ENCODE measurements at places on chromosomes 1 and 21.

GRCh38 chr1:229396585-229397206 lies 37.2 kb downstream of the ACTA1 start:
- no peak for DNase-seq

GRCh38 chr1:119573886-119574285 lies 66.9 kb downstream of the HSD3B1 start:
- DNase-seq: no peak

DNA sequence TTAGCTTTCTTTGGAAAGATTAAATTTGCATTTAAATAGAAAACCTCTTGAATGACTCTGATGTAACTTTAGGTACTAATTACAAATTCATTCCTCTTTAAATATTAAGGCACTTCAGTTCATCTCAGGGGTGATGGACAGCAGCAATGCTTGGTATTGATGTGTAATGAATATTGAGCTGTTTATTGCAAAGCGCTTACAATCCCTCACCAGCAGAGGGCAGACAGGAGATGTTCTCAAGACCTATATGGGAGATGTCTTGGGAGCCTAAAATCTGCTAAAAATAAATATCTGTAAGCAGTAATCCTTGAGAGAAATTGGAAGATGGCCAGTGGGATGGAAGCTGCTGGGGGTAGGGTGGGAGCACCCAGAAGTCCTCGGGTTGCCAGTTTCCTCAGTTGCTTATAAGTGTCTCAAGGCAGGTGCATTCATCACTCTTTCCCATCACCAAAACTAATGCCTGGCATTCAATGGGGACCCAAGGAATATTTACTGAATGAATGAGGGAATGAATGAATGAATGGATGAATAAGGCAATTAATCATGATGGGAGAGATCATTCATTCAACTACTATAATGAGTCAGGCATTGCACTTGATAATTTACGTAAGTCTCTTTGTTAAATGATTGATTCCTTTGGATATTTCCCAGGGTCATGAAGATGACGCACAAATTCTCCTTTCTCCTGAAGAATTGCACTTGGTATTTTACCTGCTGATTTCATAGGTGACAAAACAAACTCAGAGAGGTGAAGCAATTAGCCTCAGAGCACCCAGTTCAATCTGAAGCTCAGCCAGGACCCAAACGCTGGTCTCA lies 2.3 kb downstream of the KLHDC8A start:
- no peak for DNase-seq

- no peak for DNase-seq
Measured at GRCh38 chr1:150002217-150002616, 8.3 kb downstream of the OTUD7B start.

DNA sequence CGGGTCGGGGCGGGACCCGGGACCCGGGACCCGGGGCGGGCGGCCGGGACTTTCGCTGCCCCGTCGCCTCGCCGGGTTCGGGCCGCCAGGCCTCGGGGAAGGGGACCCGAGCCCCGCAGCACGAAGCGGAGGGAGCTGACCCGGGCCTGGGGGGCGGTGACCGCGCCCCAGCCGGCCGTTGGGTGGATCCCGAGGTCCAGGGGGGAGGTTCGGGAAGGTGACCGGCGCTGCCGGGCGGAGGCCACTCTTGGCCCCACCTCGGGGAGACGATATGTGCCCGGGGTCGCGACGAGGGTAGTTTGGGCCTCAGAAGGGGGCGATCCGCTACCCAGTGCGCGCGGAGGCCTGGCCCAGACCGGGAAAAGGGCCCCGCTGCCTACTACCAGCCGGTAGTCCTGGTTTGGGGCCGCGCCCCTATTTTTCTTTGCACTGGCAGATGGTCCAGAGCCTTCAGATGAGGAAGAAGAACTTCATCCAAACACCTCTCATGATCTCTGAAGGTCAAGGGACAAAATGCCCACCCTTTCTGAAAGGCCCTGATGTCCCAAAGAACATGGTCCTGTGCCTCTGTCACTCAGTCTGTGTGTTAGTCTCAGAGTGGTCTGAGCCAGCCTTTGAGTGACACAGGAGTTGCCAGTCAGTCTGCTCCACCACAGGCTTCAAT lies 766 bp downstream of the AGO4 start:
- peak; percentile 55 for DNase-seq

DNA sequence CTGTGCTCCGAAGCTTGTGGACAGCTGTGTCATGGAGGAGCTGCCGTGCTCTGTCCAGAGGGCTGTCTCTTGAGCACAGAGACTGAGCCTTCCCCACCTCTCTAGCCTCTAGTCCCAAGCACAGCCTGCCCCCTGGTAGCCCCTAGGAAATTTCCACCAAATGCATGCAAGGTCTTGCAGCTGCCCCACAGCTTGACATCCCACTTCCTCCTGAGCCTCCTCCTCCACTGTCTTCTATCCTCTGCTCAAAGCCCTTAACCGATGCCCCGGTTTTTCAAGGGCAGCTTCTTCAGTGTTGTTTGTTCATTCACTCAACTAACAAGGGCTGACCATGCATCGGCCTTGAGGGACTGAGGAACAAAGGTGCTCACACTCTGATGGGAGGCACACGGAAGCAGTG lies 20.6 kb upstream of the PROK1 start:
- DNase-seq: no peak

DNA sequence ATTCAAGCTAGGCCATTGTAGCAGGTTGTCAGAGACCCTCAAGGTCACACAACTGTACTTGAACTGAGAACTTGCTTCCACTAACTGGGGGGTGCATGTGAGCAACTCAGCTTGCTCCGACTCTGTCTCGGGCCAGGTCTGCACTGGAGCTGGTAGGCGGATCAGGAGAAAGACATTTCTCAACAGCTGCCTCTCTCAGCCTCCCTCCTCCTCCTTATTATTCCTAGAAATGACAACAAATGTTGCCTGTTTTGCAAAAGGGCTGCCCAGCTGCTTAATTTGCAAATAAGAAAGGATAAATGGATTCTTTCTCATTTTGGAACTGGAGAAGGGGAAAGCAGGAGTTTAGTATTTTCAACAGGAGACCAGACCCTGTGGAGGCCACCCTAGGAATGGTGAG lies 140.5 kb downstream of the RHOU start:
- DNase-seq: no peak

DNA sequence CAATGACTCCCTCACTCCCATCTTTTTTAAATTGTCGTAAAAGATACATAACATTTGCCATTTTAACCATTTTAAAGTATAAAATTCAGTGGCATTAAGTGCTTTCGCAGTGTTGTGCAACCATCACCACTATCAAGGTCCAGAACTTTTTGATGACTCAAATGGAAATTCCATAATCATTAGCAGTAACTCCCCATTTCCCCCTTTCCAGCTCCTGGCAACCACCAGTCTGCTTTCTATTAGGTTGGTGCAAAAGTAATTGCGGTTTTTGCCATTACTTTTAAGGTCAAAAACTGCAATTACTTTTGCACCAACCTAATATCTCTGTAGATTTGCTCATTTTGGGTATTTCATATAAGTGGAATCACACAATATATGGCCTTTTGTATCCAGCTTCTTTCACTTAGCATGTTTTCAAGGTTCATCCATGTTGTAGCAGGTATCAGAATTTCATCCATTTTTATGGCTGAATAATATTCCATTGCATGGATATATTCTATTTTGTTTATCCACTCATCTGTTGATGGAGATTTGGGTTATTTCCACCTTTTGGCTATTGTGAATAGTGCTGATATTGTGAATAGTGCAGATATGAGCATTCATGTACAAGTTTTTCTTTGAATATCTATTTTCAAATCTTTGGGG lies 159.7 kb downstream of the HIVEP3 start:
- DNase-seq: no peak

GRCh38 chr1:118143121-118143520 lies 41.9 kb downstream of the SPAG17 start:
- DNase-seq: no peak

- DNase-seq: no peak
Measured at GRCh38 chr1:61274939-61275338, 192.6 kb downstream of the NFIA start.

GRCh38 chr21:35705888-35706287 lies 354.4 kb downstream of the SETD4 start:
- no peak for DNase-seq

GRCh38 chr1:161432091-161432490 lies 64.4 kb upstream of the CFAP126 start:
- no peak for DNase-seq

DNA sequence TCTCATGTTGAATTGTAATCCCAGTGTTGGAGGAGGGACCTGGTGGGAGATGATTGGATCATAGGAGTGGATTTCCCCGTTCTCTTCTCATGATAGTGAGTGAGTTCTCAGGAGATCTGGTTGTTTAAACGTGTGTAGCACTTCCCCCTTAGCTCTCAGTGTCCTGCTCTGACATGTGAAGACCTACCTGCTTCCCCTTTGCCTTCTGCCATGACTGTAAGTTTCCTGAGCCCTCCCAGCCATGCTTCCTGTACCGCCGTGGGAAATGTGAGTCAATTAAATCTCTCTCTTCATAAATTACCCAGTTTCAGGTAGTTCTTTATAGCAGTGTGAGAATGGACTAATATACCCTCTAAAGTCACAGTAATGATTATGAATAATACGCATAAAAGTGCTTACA lies 248.4 kb upstream of the LRRC7 start:
- DNase-seq: no peak

GRCh38 chr1:1361982-1362423 lies 3.6 kb upstream of the MXRA8 start:
- DNase-seq: peak; percentile 51

DNA sequence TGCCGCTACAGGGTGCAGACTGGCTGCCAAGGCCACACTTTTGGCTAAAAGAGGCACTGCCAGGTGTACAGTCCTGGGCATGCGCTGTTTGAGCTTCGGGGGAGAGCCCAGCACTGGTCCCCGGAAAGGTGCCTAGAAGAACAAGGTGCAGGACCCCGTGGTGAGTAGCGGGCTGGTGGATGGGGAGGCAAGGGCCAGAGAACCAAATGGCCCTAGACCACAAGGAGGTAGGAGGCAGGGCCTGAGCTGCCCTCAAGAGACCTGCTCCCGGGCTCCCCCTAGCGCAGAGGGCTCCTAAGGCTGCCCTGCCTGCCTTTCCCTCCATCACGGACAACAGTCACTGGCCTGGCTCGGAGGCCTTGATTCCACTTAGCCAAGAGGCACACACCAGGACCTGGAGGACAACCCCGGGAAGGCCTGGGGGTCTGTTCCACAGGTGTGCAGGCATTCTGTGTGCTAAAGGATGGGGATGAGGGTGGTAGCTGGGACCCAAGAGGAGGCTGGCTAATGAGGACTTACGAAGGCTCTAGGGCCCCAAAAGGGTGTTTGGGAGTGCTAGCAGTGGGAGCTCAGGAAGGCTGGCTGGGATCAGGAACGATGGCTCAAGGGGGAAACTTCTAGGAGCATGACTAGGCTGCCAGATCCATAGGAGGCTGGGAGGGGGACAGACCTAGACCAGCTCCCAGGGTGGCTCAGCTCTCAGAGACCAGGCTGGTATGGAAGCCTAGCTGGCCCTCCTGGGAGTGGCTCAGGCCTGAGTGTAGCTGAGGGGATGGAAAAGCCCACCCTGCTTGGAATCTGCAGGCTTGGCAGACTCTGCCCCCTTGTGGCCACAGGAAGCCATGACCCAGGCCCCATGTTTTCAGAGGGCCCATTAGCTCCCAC lies 742 bp downstream of the ARTN start:
- peak; percentile 83 for DNase-seq

DNA sequence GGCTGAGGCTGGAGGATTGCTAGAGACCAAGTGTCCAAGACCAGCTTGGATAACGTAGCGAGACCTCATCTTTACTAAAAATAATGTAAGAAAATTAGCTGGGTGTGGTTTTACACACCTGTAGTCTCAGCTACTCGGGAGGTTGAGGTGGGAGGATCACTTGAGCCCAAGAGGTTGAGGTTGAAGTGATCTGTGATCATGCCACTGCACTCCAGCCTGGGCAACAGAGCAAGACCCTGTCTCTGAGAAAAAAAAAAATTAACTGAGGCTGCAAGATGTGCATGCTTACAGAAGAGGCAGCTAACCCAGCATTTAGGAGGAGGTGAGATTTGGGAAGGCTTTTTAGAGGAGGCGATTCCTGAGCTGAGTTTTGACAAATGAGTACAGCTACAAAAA lies 9.5 kb downstream of the AK4 start:
- DNase-seq: no peak

DNA sequence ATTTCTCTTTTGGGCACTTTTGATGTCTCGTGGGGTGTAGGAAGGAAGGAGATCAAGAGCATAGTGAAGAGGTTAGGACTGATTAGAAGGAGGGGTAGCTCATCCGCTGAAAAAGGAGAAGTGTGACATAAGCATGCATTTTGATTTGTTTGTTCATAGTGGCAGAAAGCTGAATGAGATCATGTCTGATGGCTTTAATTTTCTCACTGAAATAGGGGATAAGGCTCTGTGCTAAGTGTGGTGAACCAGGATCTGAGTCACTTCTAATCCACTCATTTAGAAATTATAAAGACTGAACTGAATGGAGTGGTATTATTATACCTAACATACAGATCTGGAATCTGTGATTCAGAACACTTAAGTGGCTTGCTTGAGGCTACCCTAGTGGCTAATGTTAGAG lies 344.5 kb downstream of the PDE4B start:
- no peak for DNase-seq

GRCh38 chr1:94942171-94943128 lies 15.5 kb upstream of the CNN3 start:
- no peak for DNase-seq

DNA sequence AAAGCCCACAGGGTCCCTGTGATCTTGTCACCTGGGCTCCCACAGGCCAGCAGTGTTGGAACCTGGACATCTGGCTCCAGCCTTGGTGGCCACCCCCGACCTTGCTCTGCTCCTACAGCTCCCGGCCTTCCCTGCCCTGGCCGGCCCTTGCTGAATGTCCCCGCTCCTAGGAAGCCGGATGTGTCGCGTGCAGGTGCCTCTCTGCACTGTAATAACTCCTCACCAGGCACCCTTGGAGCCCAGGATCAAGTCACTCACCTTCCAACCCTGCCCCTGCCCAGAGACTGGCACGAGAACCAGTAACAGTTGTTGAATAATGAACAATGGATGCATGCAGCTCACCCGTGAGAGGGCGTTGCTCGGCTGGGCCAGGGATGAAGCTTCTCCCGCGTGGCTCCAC lies 12.1 kb downstream of the PDE9A start:
- DNase-seq: no peak

DNA sequence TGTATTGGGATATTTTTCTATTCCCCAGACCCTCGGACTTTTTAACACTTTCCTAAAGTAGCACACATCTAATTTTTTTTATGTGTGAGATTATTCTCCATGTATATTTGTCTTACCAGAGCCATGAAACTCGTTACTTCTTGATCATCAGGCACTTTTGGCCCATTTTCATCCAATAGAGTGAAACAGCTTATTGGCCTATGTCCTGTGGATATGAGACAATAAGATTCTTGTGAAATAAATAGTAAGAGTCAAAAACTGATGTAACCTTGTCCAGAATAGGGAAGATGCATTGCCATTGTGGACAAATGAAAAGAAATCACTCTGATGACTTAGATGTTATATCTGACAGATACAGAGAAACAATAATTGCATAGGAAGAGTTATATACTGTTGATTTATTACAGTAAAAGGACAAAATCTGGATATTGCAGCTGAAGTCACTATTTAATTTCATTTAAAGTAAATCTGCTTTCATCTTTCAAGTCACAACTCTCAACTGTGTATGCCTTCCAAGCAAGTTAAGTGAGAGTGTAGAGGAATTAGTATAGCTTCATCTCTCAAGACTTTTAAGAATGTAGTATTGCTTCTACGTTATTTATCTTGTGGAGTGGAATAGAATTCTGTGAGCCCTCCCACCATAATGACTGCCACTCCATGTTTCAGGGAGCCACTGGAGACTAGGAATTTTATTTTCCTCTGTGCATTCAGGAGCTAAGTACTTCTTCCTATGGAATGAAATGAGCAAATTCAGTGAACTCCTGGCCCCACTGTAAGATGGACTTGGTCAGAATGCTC lies 86.9 kb downstream of the ADAMTS1 start:
- DNase-seq: no peak

All from Peyer's patch (tissue), 4 donors.